ENCODE measurements at places on chromosomes 5 and 9.

- DNase-seq = no peak
Measured at GRCh38 chr5:6659941-6660684, 26.9 kb downstream of the SRD5A1 start.

DNA sequence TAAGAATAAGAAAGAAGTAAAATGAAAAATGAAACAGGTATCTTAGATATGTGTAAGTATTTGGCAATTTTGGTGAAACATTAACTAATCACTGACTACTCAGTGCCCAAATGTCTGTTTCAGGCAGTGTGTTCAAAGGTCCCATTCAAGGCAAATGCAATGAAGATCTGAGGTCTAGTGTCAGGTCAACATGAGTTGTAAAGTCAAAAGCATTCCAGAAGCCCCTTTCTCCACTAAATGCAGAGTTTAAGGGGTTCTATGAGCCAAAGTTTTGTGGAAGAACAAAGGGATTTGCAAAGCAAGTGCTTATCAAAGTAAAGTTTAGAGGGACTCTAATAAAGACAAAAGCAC lies 71.0 kb upstream of the GPBP1 start:
- no peak for DNase-seq

- no peak for DNase-seq
Measured at GRCh38 chr9:6641561-6641960, 4.0 kb downstream of the GLDC start.

GRCh38 chr5:41057940-41058339 lies 13.2 kb downstream of the MROH2B start:
- no peak for DNase-seq

DNA sequence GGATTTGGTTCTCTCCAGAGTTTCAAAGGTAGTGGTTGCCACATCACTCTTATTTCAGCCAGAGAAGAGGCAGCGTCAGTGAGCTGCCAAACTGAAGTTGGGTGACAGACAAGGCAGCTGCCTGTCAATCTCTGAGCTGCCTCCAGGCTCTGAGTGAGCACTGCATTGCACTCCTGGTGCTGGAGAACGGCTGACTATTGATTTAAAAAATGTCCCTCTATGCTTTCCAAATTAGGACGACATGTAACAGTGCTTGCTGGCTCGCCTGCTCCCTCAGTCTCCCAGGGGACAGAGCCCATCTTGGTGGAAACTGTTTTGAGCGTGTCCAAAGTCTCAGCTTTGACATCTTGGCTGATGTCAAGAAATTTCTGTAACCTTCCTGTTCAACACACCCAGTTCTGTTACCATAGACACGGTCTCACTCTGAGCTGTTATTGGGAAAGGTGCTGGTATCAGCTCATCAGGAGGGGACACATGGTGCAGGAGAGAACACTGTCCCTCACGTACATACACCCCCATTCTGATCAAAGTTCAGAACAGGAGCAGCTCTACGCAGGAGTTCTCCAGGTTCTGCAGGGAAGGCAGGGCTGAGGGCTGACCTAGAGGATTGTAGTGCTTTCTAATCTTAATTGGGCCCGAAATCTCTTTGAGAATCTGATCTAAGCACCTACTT lies 15.7 kb downstream of the PCDH12 start:
- DNase-seq = no peak

DNA sequence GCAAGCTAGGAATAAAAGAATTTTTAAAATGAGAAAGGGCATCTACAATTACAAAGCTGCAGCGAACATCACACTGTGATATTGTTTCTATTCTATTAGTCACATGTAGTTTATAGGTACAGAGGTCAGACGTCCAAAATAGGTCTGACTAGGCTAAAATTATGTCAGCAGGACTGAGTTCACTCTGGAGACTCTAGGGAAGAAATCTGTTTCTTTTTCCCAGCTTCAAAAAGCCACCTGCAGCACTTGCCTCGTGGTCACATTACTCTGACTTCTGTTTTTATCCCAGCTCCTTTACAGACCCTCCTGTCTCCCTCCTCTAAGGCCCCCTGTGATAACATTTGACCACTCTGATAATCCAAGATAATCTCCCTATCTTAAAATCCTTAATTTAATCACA lies 5.1 kb upstream of the CKS2 start:
- no peak for DNase-seq

DNA sequence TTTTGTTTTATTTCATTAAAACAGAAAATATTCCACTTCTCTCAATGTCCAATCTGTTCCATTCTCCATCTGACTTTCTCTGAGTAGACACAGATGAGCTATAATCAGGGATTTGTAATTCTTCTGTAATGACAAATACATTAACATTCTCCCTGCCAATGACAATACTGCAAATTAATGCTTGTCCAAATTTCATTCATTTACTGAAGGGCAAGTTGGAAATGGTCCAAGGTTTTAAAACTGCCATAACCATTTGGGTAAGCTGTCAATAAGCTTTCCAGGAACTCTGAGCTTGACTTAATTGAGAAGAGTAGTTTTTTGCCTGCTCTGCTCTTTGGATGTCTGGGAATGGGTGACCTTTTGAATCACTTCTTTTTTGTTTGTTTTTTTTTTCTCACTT lies 253.5 kb downstream of the DMRTA1 start:
- no peak for DNase-seq

DNA sequence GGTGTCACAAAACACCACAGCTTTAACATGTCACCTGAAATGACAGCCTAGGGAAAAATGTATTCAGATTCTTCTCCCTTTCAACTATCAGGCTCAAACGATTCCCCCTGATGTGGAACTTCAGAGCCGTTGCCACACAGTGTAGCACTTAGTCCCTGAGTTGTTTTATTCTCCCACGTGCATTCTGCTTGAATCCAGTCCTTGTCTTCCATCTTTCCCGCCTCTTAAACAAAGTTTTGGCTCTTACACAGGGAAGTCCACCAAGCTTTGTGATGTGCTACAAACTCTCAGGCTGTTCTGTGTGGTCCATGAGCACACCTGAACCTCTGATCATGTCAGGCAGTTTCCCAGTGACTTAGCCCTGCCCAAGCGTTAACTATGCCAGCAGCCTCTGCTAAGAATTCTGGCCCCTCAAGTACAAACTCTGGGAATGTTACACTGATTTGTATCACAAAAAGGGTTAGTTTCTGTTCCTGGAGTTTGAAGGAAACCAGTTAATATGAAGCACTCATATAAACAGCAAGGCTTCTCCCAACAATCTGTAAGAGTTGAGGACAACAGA lies 45.8 kb upstream of the RNF38 start:
- DNase-seq = no peak

GRCh38 chr5:151952238-151952637 lies 27.6 kb upstream of the GLRA1 start:
- no peak for DNase-seq

DNA sequence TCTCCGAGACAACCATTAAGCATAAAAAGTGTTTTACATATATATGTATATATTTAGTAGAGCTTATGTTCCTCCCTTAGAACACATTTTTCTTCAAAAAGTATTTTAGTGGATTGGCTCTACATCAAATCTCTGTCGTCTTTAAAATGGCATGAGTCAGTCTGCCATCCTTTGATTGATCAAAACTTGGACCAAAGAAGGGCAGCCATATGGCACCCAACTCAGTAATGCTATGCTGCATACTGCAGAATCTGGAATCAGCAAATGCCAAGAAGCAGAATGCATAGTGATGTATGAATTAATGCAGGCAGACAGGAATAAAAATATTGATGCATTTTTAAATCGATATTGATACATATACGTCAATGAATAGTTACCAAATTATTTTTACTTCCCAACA lies 1074.4 kb downstream of the PTPRD start:
- DNase-seq = no peak

- peak; percentile 42 for DNase-seq
Measured at GRCh38 chr5:180868960-180869359, 7.9 kb upstream of the ZFP62 start.

DNA sequence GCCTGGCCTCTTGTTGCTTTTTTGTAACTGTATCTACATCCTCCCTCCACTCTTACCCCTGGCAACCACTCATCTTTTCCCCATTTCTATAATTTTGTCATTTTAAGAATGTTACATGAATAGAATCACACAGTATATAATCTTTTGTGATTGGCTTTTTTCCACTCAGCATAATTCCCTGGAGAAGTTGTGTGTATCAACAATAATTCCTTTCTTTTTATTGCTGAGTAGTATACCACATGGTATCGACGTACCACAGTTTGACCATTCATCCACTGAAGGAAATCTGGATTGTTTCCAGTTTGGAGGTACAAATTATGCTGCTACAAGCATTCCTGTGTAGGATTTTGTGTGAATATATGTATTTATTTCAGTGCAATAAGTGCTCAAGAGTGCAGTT lies 21.7 kb upstream of the ENTREP1 start:
- no peak for DNase-seq

DNA sequence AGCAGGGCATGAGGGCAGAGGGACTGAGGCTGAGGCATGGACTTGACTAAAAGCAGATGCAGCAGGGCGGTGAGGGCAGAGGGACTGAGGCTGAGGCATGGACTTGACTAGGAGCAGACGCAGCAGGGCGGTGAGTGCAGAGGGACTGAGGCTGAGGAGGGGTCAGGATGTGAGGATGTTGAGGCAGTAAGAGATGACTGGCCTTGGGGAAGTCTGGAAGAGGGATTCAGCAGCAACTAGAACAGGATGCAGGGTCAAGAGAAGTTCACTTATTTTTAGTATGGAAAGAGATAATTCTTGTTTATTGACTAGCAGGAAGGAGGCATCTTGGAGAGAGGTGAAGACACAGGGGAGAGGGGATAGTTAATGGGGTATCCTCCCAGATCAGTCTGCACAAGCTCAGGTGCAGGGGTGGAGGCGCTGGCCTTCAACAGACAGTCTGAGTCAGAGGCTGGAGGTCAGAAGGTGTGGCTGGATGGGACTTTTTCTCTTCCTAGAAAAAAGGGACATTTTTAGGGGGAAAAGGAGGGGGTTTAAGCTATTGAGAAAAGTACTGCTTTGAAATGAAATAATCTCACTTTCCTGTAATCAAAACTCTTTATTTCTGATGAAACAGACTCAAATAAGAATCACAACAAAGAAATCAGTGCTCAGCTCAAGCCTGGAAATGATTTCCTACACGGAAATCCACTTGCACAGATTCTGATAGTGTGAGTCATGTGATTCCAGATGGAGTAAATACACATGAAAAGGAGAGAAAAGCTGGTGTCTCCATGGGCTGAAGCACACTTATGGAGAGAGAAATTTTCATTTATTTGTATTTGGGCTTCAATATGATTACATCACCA lies 130.9 kb downstream of the PALM2AKAP2 start:
- DNase-seq = no peak

- DNase-seq = no peak
Measured at GRCh38 chr9:113155911-113156588, 5.2 kb downstream of the SLC31A2 start.

GRCh38 chr5:138645778-138646575 lies 70.8 kb upstream of the HSPA9 start:
- DNase-seq = no peak

DNA sequence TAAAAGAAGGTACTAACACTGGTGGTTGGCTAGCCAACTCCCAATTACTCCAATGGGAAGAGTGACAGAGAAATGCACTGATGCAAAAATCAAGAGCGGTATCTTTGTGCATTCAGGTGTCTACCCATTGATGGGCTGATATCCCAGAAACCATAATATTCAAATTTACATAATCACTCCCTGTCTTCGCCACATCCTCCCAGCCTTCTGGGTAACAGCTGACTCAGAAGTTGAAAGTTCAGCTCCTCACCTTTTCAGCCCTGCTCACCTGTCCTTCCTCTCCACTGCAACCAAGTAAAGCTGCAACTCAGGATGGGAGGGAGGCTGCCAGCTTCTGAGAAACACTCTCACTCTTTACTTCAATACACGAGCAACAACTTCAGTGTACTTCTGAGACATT lies 6.9 kb downstream of the SUSD1 start:
- no peak for DNase-seq

GRCh38 chr5:124131466-124131865 lies 615.0 kb downstream of the ZNF608 start:
- no peak for DNase-seq

DNA sequence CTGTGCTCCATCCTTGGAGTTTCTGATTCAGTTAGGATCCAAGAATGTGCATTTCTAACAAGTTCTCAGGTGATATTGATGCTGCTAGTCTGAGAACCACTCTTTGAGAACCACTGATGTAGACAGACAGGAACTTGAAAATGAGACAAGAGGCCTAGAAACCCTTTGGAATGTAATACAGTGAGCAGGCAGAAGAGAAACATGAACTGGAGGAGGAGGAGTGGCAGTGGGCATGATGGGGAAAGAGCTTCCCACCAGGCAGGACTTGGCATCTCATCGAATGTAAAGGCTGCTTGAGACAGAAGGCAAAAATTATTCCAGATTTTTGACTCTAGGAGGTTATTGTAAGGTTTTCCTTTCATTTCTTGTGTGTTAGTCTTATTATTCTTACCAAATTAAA lies 295.8 kb upstream of the SGCD start:
- no peak for DNase-seq

- no peak for DNase-seq
Measured at GRCh38 chr9:123823194-123823947, 106.6 kb downstream of the DENND1A start.

- no peak for DNase-seq
Measured at GRCh38 chr5:1420211-1421195, 24.7 kb downstream of the SLC6A3 start.

DNA sequence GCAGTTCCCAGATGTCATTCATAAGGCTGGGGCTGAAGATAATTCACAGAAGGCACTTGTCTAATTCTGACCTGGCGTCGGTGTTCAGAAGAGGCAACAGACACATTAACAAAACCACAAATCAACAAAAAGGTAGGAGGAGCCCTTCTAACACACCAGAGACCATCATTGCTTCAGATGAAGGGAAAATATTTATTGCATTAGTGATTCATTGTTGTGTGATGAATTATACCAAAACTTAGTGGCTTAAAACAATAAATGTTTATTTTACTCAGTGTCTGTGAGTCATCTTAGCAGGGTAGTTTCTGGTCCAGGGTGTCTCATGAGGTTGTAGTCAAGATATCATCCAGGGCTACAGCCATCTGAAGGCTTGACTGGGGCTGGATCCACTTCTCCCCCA lies 91.3 kb upstream of the KIF2A start:
- no peak for DNase-seq

- DNase-seq = no peak
Measured at GRCh38 chr5:15383469-15383868, 116.5 kb upstream of the FBXL7 start.

Data from stimulated activated CD8-positive, alpha-beta memory T cell treated with anti-CD3 and anti-CD28 coated beads, Interleukin-4, amount 100 ng/mL, for 24 hours (primary cell).